ENCODE measurements at places on chromosomes 7 and 10.

DNA sequence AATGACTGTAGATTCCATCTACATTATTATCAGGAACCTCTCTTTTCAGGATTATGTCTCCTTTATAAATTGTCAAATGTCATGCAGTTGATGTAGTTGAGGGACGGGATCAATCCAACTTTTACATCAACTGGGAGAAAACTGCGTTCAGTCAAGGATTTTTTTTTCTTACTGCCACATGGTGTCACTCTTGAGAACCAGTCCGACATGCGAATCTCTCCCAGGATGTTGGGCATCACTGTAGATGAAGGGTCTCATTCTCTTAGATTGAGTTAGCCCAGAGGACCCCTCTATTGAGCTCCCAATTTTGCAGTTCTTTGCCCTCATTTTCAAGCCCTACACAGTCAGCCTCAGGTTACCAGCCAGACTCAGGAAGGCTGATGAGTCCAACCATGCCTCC, 120.3 kb upstream of the PTPRZ1 start:
- no peak for DNase-seq

- no peak for DNase-seq
Observed at GRCh38 chr7:27316311-27316710, 73.7 kb downstream of the EVX1 start.

GRCh38 chr7:2908103-2908683, 64.1 kb upstream of the GNA12 start:
- no peak for DNase-seq

DNA sequence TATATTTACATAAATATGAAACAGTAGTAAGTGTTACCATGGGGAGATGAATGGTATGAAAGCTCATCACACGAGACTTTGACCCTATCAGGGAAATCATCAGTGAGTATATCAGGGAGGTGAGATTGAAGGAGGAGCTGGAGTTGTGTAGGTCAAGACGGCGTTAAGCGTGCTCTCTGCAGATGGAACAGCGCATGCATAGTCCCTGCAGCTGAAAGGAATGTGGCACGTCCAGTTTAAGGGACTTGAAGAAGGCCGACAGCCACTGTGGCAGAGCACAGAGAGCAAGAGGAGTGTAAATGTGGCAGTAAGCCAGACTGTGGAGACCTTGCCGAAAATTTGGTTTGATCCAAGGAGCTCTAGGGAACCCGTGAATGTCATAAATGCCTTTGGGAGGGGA, 38.9 kb downstream of the POU6F2 start:
- no peak for DNase-seq

DNA sequence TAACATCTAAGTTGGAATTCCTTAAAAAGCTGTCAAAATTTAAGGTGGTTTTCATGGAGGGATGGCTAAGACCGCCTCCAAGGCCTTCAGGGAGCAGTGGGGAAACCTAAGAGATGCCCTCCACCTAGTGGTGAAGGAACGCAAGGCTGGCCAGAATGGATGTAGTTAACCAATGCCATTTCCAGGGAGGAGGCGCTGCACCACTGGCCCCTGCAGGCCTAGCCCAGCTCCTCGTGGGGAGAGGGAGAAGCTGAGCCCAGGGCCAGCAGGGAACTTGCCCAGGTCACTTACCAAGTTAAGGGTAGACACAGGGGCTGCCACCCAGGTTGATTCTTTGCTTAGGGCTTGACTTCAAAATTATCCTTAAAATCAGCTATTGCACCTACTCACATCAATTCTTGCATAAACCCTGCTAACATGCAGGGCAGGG, 32.0 kb downstream of the FIGNL1 start:
- DNase-seq: no peak

GRCh38 chr7:130131191-130131834, 61.0 kb downstream of the KLHDC10 start:
- no peak for DNase-seq

- no peak for DNase-seq
Observed at GRCh38 chr7:88339195-88339922, 32.7 kb upstream of the STEAP4 start.

- DNase-seq: no peak
Observed at GRCh38 chr10:97475936-97476594, 22.2 kb downstream of the MMS19 start.

GRCh38 chr7:114504586-114504985, 90.0 kb downstream of the FOXP2 start:
- no peak for DNase-seq

- no peak for DNase-seq
Observed at GRCh38 chr7:138417764-138418163, 42.3 kb upstream of the TRIM24 start.

DNA sequence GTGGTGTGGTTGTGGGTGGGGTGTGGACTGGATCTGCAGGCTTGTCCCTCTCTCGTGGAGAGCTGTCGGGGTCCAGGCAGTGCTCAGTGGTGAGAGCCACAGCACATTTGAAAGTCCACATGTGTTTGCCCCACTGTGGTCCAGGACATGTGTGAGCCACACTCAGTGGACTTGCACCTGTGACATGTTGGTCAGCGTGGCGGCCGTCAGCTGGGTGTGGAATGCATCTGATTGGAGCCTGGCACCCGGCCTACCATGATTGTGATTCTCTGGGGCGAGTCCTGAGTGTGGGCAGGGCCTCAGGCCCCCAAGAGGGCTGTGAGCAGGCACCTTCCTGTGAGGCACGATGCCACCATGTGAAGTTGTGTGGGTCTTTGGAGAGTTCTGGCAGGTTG, 77.9 kb downstream of the DNAJB6 start:
- no peak for DNase-seq

DNA sequence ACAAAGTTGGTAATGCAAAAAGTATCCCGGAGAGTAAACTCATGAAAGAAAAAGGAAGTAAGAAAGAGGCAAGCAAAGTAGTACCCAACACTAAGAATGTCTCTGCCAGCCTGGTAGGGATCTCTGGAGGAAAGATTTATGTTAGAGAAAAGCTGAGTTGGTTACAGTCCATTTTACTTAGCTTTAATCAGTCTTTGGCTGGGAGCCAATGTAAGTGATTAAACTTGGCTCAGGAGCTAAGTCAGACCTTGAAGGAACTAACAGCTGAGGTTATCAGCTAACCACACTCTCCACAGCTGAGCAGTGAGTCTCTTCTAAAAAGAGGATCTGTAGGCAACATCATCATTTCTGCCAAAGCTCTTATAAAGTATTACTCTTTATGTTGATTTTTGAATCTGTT, 148.0 kb downstream of the ANKRD7 start:
- no peak for DNase-seq

- DNase-seq: no peak
Observed at GRCh38 chr7:2212906-2213305, 19.8 kb downstream of the MAD1L1 start.

- no peak for DNase-seq
Observed at GRCh38 chr7:36985866-36986400, 261.6 kb upstream of the AOAH start.

GRCh38 chr10:124478515-124478914, 16.9 kb downstream of the LHPP start:
- no peak for DNase-seq

DNA sequence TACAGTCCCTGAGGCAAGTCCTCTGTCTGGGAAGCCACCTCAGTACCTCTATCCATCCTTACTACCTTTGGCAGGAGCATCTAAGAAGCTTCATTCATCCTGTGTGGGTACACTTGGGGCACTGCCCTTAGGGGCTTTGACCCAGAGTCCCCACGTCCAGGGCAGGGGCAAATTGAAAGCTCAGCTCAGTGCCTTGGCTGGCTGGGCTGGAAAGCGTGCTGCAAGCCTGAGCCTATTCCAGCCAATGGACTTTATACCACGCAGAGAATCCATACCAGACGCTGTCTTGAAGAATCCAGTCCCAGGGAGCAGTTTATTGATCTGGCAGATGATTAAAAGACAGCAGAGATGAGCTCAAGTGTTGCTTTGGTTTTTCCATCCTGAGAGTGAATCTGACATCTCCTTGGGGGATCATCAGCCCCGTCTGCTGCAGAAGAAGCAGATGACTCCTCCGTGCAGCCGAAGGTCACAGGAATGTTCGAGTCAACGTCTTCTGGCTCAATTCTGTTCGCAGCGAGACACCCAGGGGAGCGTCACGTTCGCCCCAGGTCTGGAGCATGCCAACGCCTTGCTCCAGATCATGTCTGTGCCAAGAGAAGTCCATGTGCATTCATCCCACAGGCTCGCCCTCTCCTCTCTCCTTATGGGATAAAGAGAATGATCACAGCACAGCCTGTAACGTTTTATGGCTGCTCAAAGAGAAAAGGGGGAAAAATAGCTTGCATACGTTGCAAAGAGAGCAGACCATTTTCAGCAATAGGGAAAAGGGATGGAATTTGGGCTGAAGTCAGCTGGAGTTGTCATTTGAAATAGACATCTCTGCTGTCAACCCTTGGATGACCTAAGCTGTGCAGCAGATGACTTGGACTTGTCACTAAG, 35.8 kb upstream of the LYZL1 start:
- DNase-seq: no peak
